ENCODE measurements at places on chromosomes 6 and 20. TPM values are rescaled to one million over a fixed set of nuclear protein-coding genes. Genes with fewer than 3 reads are reported as not detected.

- no peak for DNase-seq
Observed at GRCh38 chr20:58649288-58650180, 1.5 kb upstream of the STX16 start.

DNA sequence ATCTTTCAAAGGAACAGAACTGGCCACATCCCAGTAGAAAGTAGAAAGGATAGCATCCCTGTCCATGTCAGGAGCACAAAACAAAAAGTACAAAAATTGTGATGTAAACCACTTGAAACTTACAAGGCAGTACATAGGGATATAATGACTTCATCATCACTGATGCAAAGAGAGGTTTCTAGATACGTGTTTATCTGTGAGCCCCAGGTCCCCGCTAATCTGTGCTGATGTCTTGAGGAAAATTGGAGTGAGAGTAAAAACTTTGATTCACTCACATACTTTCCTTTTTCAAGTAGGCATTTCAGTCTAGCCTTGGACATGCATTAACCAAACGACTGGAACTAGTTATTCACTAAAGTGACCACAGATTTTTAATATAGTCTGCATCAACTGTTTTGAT lies 216.7 kb upstream of the QKI start:
- no peak for DNase-seq

- peak; percentile 44 for DNase-seq
Observed at GRCh38 chr6:116111552-116112528, 11.2 kb downstream of the NT5DC1 start.

DNA sequence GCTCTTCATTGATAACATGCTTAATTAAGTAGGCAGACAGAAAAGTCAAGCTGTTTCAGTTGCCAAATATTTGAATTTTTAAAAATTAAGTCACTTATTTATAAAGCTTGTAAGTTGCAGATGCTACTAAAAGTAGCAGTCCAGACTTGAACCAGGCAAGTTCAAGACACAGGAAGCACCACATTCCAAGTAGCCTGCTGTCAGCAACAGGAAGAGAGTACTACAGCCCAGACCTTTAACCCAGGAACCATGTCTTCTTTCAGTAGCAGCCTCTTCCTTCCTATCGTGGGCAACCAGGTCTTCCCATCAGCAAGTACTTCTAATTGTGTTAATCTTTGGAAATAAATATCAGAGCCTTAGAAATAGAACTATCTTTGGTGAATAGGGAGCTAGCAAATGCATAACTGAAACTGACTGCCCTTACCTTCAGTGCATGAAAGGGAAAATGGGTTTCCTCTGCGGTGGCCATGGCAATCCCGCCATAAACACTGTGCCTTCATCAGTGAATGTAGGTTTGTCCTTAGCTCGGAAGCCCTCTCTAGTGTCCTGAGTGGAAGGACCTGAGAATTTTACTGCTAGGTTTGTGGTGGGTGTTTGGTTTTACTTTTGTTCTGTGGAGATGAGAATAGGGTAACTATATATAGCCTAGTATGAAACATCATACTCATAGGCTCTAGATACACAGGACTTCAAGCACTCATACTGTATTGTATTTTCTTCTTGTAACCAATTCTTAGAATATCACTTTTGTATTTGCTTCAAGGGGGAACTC lies 95.6 kb downstream of the SYCP2 start:
- DNase-seq, result no peak

- no peak for DNase-seq
Observed at GRCh38 chr6:168225471-168225911, 94.1 kb downstream of the DACT2 start.

DNA sequence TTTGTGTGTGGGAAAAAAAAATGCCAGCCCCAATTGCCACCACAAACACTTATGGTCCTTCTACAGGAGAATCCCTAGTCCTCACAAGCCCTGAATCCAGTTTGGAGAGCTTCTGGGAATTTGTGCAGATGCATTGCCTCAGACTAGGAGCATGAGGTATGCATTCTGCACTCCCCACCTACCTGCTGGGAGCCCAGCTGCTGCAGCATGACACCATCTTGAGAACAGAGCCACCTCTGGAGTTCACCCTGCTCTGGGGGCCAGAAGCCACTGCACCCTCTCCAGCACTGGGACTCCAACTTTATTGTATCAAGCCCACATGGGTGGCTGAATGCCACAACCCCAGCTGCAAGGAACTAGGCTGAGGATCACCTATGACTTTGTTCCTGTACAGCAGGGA lies 568.5 kb upstream of the ID4 start:
- DNase-seq, result no peak

Gene ZSCAN16
- polyA plus RNA-seq, result 1.8 TPM

- DNase-seq, result no peak
Observed at GRCh38 chr6:37068356-37069270, 63.2 kb downstream of the FGD2 start.

Gene CDH22
- polyA plus RNA-seq, result not detected

DNA sequence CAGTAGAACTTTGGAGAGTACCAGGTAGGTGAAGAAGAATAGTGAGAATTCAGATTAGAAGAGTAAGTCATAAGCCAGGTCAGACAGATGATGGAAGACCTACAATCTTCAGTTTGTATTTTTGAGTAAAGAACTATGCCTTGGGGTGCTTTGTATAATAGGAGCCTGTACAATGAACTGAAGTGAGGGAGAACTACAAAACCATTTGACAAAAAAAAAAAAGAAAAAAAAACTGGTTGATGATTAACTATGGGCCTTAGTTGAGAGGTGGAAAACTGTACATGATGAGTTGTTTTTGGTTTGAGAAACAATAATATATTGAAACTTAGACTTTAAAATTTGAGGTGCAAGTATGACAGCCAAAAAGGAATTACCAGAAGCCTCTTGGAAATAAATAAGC lies 25.7 kb downstream of the VTA1 start:
- DNase-seq, result no peak

- no peak for DNase-seq
Observed at GRCh38 chr6:157386454-157386853, 5.5 kb downstream of the ZDHHC14 start.

DNA sequence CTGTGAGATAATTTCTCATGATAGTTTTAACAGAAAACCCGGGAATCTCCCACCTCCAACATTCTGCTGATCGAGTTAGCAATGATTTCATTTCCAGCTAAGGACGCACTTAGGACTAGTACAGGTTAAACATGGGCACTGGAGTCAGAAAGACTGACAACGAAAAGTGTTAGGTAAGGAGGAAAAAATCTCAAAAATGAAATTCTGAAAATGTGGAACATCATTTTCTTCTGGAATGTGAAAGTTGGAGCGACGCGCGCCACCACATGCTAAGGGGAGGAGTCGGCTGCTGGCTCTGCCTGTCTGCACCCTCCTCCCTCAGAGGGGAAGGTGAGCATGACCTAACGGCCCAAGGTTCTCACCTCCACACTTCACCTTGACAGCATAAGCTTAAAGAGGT lies 221.6 kb upstream of the KCNG1 start:
- DNase-seq, result no peak

Gene CST2
- not detected for polyA plus RNA-seq

Gene NEURL2
- 2.0 TPM for polyA plus RNA-seq

- DNase-seq, result peak; percentile 61
Observed at GRCh38 chr6:33702345-33702977, 9.0 kb downstream of the UQCC2 start.

Gene CENPB
- polyA plus RNA-seq, result 45.7 TPM

DNA sequence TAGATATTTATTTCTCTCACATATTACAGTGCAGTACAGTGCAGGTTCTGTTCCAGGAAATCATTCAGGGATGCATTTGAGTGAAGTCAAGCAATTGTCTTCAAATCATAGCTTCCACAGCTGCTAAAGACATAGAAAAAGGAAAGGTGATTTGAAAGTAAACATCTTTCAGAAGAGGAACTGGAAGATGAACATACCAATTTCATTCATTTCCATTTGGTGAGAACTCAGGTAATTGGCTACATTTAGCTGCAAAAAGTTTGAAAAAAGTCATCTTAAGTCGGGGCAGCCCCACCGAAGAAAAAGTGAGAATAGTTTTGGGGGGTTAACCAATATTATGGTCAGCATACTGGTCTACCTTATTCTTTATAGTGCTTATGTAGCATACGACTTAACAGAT lies 61.4 kb upstream of the IL20RA start:
- DNase-seq, result no peak

Gene BANF2
- polyA plus RNA-seq, result not detected

DNA sequence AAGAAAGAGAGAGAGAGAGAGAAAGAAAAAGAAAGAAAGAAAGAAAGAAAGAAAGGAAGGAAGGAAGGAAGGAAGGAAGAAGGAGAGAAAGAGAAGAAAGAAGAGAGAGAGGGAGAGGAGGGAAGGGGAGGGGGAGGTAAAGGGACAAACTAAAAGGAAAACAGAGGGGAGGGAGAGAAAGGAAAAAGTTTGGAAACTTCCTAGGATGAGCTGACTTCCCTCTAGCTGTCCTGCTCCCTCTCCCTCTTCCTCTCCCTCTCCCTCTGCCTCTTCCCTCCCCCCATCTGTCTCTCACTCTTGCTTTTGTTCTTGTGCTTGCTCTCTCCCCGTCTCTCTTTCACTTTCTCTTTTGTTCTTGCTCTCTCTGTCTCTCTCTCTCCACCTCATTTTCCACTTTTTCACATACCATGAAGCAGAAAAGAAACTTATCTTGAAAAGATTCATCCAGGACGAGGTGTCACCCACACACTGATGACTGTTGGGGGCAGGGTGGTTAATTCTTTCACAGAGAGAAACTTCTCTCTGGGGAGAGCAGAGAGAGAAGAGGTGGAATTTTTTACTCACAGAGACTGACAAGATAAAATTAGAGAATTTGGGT lies 56.4 kb upstream of the DUSP22 start:
- DNase-seq, result peak; percentile 61

DNA sequence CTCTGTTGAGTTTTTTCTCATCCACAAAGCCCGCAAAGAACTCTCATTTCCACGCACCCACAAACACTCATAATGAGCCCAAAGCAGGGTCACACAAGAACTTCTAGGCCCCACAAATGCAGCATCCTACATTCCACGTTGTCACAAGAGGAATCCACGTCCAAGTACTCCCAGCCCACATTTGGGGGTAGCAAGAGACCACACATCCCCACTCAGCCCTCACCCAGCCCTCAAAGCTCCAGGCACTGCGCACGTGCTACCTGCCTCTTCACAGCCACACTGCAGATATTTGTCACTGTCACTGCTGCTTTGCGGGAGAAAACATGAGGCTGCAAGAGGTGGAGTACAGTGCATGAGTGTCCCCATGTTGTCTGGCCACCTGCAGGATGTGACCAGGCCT lies 187.6 kb upstream of the CDYL start:
- DNase-seq, result no peak

- no peak for DNase-seq
Observed at GRCh38 chr20:48335308-48336050, 492.3 kb downstream of the PREX1 start.

DNA sequence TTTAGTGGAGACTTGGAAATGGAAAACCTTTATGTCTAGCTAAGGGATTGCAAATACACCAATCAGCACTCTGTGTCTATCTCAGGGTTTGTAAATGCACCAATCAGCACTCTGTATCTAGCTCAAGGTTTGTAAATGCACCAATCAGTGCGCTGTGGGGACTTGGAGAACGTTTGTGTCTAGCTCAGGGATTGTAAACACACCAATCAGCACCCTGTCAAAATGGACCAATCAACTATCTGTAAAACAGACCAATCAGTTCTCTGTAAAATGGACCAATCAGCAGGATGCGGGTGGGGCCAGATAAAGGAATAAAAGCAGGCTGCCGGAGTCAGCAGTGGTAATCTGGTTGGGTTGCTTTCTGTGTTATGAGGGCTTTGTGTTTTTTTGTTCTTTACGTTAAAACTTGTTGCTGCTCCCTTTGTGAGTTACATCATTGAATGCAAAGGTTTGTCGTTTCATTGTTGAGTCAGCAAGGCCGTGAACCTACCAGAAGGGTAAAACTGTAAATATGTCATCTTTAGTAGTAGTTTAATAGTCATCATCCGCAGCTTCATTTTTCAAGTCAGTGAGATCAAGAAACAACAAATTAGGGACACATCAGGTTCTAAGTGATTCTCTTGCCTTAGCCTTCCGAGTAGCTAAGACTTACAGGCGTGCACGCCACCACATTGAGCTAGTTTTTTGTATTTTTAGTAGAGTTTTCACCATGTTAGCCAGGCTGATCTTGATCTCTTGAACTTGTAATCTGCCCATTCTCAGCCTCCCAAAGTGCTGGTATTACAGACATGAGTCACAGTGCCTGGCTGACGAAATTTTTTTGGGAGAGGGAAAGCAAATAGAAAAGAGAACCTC lies 22.7 kb upstream of the NUP153 start:
- DNase-seq, result no peak

Gene DAAM2
- polyA plus RNA-seq, result 11.2 TPM

Gene ZNF337
- 10.4 TPM for polyA plus RNA-seq

Gene DDO
- polyA plus RNA-seq, result 0.13 TPM
